ENCODE measurements at places on chromosomes 7 and 10.

DNA sequence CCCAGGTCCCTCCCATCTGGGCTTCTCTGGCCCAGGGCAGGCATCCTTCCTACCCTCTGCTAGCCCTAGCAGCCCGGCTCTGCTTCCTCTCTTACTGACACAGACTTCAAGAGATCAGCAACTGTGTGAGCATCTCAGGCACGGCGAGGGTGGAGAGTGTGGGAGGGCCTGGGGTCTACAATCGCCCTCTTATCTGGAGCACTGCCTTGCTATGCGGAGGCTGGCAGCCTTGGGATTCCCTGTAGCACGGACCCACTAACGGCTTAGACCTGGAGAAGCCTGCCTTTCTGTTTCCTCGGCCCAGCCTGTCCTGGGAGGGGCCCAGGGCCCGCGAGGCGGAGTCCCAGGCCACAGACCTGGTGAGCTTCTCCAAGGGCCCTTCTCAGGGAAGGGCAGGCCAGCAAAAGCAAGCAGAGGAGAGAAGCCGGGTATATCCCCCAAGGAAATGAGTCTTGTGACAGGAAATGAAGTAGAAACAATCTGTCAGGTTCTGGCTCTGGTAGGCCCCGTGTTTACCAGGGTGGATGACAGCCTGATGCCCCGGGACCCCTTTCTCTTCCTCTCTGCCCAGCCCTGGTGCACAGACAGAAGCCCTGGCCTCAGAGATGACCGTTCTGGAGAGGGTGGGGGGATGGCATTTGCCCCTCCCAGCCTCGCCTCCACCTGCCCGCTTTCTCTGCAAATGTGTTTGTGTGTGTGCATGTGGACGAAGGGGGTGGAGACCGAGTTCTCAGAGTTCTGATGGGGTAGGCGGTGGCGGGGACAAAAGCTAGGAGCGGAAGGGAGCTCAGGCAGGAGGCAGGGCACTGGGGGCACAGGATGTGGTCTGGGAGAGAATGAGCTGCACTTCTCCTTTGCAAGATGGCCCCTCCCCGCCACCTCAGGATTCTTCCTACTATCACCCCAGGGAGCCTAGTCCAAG lies 2.5 kb downstream of the LRCH4 start:
- peak; percentile 42 for DNase-seq

DNA sequence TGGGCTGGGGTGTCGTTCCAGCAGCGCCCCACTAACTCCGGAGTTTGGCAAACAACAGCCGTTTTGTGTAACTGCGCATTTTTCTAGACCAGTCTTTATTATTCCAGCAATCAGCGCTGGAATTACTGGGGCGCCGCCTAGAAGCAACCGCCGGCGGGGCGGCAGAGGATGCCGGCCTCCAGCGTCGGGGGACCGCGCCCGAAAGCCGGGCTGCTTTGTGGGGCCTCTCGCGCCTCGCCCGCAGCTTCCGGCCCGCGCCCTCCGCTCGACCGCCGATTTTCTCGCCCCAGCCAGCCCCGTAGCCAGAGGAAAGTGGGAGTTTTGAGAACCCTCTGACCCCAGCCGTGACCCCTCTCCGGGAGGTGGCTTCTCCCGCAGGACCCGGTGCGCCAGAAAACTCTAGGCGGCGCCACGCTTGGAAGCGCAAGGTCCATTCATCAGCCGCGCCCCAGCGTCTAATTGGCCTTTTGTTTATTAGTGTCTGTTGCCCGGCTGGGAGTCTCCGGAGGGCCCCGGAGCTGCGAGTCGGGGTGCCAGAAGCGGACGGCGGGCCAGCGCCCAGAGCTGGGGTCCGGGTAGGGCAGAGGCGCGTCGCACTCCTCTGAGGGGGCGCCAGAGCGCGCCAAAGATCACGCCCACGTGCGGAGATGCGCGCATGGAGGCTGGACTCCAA lies 10.7 kb downstream of the EMX2 start:
- no peak for DNase-seq

GRCh38 chr7:18829858-18830285 lies 287.6 kb downstream of the TWIST1 start:
- DNase-seq, result no peak

GRCh38 chr10:71996592-71997371 lies 32.6 kb downstream of the CHST3 start:
- DNase-seq, result no peak

GRCh38 chr7:81040496-81040895 lies 121.6 kb upstream of the SEMA3C start:
- no peak for DNase-seq

GRCh38 chr10:98414932-98415730 lies at the start of gene PYROXD2:
Gene PYROXD2 (minus strand): TSS chr10:98415182. CDS start chr10:98415135, 47 bp downstream.
- peak; percentile 76 for DNase-seq

GRCh38 chr7:132750096-132750495 lies 173.8 kb upstream of the PLXNA4 start:
- DNase-seq, result no peak

- DNase-seq, result peak; percentile 40
Measured at GRCh38 chr7:99955247-99955646, 20.6 kb downstream of the AZGP1 start.

DNA sequence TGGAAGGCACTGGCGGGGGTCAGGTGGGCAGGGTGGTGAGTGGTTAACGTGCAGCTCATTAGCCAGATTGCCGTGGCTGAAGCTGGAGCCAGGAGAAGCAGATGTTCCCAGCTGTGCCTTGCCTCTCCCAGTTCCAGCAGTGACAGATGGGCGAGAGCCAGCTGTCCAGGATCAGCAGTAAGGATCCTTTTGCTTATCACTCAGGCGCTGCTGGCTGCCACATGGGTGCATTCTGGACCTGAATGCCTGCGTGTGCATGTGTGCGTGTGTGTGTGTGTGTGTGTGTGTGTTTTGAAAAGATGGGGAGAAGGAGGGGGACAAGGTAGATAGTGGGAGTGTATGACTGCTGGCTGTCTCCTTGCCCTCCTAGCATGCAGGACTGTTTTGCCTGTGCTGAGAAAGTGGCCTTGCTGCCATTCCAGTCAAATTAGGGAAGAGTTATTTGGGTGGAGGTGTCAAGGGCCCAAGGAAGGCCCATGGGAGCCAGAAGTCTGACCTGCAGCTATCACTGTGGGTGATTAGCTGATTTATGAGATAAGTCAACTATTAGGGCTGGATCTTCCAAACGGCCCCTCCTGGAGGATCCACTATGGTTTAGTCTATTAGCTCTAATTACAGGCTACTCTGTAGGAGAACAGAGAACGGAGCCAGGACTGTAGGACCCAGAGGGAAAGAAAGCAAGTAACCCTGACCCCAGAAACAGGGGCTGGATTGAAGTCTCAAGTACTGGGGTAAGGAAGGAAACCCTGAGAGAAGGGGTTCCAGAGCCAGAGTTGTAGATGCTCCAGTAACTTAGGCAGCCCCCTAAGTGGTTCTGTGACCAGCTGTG lies 3.3 kb downstream of the EPHA1 start:
- DNase-seq, result no peak

- no peak for DNase-seq
Measured at GRCh38 chr7:101858437-101859385, 41.3 kb downstream of the CUX1 start.

DNA sequence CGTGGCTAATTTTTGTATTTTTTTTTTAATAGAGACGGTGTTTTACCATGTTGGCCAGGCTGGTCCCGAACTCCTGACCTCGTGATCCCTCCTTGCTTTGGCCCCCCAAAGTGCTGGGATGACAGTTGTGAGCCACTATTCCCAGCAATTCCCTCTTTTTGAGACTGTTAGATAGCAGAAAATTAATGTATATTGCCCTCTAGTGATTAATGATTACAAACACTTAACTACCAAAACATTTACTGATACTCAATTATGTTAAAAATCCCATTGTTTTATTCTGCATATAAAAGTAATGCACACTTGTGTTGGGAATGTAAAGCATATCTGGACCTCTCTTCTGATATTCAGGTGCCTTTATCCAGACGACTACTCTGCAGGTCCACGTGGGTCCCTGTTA lies 41.2 kb upstream of the COBL start:
- no peak for DNase-seq

DNA sequence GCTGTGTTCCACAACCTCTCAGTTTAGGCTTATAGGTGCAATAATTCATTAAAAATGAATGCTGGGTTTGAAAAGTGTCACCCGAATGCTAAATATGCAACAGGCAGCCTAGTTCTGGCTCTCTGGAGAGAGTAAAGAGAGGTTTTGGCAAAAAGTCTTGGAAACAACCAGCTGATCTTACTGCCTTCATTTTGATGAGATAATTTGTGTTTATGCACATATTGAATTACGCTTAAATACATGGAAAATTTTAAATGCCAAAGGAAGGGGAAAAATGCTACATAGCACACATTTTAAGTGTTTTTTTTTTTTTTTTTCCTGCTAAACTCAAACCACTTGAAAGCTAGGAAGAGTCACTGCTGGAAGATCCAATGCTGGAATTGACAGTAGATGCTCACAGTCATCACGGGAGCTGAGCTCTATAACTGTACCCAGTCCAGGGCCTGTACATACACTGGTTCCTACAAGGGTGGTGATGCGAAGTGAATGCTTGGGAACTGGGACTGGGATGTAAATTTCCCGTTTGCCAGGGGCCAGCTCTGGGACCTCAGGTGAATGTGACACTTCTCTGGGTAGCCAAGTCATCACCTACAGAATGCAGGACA lies 151.5 kb downstream of the PFKFB3 start:
- DNase-seq, result no peak

- DNase-seq, result no peak
Measured at GRCh38 chr7:78967046-78967445, 486.4 kb downstream of the MAGI2 start.

GRCh38 chr10:92688927-92689662 lies 660 bp upstream of the HHEX start:
- no peak for DNase-seq

GRCh38 chr7:91135703-91136430 lies 128.4 kb upstream of the FZD1 start:
- no peak for DNase-seq

DNA sequence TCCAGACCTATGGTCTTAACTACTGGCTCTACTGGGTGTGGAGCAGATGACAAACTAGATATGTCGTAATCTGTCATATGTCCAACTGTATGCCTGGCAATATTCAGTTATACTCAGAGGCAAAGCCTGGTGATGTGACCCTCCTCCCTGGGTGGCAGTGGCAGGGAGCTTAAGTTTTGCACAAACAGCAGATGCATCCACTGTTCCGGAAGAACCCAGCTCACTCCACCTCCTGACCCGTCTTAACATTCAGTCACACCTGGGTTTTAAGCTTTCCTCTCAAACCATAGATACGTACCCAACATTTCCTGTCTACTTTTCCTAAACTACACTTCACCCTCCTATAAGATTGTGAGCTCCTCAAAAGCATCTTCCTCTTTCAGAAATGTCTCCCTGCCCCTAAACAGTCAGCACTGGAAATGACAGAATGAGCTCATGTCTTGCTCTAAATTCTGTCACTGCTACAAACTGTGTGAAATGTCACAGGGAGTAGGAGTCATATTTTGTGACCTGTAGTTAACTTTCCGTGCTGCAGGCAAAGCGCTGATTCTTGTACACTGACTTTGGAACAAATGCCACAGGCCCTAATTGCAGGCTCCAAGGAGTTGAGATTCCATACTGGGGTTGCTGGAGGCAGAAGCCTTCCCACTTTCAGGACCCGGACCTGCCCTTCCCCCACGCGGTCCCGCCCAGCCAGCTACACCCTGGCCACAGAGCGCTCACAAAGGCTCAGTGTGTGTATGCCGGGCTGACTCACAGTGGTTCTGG lies 23.9 kb downstream of the SCD start:
- peak; percentile 62 for DNase-seq

GRCh38 chr7:47818796-47819606 lies 129.3 kb downstream of the PKD1L1 start:
- peak; percentile 76 for DNase-seq

- no peak for DNase-seq
Measured at GRCh38 chr7:38127216-38128207, 50.5 kb upstream of the STARD3NL start.

- DNase-seq, result no peak
Measured at GRCh38 chr10:107915215-107915610, 750.7 kb upstream of the SORCS1 start.

GRCh38 chr7:73394422-73394821 lies 39.2 kb upstream of the FZD9 start:
- no peak for DNase-seq

DNA sequence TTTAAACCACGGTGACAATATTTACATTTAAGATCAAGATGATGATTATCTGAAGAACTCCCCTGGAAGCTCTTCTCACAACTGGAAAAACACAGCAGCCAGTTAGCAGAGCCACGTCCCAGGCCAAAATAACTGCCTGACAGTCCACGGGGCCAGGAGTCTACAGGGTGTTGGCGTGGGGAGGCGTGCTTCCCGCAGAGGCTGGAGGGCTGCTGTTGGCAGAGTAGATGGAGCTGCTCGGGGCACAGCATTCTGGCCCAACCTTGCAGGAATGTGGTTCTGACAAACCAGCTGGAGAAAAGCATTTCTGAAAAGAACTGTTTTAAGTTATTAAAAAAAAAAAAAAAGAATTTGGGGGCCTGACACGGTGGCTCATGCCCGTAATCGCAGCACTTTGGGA lies 177.9 kb downstream of the EBF3 start:
- no peak for DNase-seq

DNA sequence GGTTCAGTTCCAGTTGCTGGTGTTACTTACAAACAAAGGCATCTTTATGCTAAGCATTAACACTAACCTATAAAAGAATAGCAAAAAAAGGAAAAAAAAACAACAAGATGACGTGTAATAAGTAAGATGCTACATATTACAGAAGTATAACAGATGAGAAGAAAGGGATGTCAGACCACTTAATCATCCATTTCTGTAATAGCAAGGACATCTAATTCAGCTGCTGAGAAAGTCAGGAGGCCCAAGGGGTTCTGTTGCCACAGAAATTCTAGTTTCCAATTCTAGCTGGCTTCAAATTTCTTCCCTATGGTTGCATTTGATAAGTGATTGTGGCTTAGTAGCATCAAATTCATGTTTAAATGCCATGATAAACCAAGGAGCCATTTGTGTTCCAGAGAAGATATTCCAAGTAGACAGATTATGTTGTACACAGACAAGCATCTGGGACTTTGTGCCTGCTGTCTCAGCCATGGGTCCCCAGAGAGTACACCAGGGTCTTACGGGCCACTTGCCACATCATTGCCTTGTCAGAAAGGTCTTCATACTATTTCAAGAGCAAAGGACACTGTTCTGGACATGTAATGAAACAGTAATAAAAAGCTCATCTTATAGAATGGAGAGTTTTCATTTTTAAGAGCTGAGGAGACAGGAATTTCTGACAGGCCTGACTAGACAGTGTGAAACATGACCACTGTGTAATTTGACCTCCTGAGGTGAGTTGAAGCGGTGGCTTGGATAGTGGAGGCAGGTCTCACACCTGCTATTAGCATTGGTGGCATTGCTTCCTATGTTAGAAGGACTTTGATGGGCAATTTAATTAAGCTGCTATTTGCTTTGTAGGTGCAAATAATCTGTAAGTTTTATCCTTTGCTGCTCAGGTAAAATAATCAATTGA lies 4.2 kb upstream of the ASB4 start:
- DNase-seq, result no peak

- no peak for DNase-seq
Measured at GRCh38 chr7:143321242-143321641, 5.3 kb downstream of the CLCN1 start.

DNA sequence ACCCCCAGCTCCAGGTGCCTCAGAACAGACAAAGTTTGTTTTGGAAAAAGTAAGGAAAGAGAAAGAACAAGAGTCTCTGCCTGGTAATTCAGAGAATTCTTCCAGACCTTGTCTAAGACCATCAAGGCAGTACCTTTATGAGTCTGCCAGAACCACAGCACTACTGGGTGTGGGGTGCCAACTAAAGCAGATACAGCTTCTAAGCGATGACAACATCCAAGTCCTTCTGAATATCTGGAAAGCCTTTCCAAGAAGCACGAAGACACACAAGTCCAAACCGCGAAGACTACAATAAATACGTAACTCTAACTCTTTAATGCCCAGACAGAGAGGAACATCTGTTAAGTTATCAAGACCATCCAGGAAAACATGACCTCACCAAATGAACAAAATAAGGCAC lies 94.3 kb downstream of the SIRT1 start:
- DNase-seq, result no peak

Data from MM.1S (cell line).